HCT116 (cell line): ENCODE measurements at places on chromosomes 2 and 18. TPM values are rescaled to one million over a fixed set of nuclear protein-coding genes. Genes with fewer than 3 reads are reported as not detected.

SPC25 gene
- total RNA-seq = 29.8 TPM

CDH19 gene
- total RNA-seq = not detected

CSRNP3 gene
- 0.05 TPM for total RNA-seq

TBC1D8 gene
- 44.0 TPM for total RNA-seq

STON1 gene
- total RNA-seq = 1.4 TPM

SLC35F6 gene
- 34.5 TPM for total RNA-seq

RALB gene
- 42.8 TPM for total RNA-seq

HTR2B gene
- total RNA-seq = not detected

MTCL1 gene
- 22.7 TPM for total RNA-seq

OTOS gene
- total RNA-seq = not detected

CRYGC gene
- total RNA-seq = not detected

IL36RN gene
- total RNA-seq = not detected

GRCh38 chr2:78721355-78722033 lies 304.0 kb upstream of the REG3G start:
- H3K27me3 ChIP-seq = no peaks in the 10 kb centered on the region
- no peak overlapping the region for H3K27ac ChIP-seq
- no peaks in the 10 kb centered on the region for H3K36me3 ChIP-seq
- no peaks in the 10 kb centered on the region for H3K4me1 ChIP-seq
- no peak overlapping the region for H3K4me3 ChIP-seq

DNA sequence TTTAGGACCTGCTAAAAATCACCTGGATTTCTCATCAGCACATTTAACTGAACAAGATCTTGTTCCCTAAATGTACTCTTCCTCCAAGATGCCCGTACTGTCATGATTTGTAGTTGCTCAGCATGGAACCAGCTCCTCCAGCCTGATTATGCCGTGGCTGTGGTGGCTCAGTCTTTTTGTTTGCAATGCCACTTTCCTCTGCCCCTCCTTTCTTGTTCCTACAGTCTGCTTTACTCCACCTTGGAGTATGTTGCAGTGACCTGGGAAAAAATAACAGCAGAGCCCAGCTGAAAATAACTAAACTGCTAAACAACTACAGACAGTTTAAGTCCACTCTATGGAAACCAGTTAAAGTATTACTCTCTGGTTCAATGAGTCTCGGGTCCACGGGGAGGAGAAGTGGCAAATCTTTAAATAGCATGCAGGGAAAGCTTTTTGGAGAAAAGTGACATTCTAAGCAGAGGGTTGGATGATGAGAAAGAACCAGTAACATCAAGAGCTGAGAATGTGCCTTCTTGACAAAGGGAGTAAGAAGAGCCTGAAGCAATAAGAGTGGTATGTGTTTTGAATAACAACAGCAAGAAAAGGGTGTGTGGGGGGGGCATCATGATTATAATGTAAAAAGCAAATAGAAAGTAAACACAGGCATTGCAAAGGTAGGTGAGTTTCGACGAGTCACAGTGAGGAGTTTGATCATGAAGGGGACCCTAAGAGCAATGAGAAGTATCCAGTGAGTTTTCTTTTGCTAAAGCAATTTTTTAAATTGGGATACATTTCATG lies 225.7 kb downstream of the TMX3 start:
- no peak overlapping the region for H3K4me3 ChIP-seq
- no peak overlapping the region for H3K27ac ChIP-seq
- DNase-seq = no peak
- no peaks in the 10 kb centered on the region for H3K27me3 ChIP-seq
- no peaks in the 10 kb centered on the region for H3K4me1 ChIP-seq

- H3K4me3 ChIP-seq = 0 out of 2 replicates have a peak overlapping the region, but pooled peaks have one; percentile 87
- no peak for DNase-seq
- no peak overlapping the region for H3K27ac ChIP-seq
Observed at GRCh38 chr2:8837795-8838140, 355 bp upstream of the KIDINS220 start.

DNA sequence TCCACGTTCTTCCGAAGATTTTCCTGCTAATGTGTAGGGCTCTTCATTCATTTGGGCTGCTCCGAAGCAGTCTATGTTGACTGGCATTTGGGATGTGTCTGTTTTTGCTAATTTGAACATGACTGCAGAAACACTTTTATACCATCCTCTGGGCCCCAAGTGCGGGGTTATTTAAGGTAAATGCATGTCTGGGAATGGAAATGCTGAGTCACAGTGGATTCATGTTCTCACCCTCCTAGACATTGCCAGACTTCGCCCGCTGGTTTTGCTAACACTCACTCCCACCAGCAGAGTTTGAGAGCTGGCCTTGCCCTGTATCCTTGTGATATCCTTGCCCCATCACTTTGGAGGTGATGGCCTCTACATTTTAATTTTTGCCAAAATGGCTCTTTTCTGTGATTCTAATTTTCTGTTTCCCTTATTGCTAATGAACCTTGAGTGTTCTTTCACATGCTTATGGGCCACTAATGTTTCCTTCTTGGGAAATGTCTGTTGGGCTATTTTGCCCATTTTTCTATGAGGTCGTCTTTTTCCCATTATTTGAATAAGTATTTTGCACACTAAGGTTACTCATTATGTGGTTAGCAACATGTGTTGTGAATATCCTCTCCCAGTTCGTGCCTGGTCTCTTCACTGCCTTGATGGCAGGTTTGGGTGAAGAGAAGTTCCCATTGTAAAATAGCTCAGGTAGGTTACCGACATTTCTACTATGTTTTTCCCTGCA lies 204.1 kb downstream of the GLI2 start:
- peaks cover 3% of the 10 kb centered on the region; the same call in 1 of the 2 replicates for H3K27me3 ChIP-seq
- peaks cover 45% of the 10 kb centered on the region for H3K4me1 ChIP-seq
- H3K27ac ChIP-seq = no peak overlapping the region

GRCh38 chr2:24515335-24515734 lies 24.3 kb downstream of the NCOA1 start:
- no peak for DNase-seq
- H3K27me3 ChIP-seq = no peaks in the 10 kb centered on the region
- H3K27ac ChIP-seq = no peak overlapping the region
- H3K4me3 ChIP-seq = no peak overlapping the region

DNA sequence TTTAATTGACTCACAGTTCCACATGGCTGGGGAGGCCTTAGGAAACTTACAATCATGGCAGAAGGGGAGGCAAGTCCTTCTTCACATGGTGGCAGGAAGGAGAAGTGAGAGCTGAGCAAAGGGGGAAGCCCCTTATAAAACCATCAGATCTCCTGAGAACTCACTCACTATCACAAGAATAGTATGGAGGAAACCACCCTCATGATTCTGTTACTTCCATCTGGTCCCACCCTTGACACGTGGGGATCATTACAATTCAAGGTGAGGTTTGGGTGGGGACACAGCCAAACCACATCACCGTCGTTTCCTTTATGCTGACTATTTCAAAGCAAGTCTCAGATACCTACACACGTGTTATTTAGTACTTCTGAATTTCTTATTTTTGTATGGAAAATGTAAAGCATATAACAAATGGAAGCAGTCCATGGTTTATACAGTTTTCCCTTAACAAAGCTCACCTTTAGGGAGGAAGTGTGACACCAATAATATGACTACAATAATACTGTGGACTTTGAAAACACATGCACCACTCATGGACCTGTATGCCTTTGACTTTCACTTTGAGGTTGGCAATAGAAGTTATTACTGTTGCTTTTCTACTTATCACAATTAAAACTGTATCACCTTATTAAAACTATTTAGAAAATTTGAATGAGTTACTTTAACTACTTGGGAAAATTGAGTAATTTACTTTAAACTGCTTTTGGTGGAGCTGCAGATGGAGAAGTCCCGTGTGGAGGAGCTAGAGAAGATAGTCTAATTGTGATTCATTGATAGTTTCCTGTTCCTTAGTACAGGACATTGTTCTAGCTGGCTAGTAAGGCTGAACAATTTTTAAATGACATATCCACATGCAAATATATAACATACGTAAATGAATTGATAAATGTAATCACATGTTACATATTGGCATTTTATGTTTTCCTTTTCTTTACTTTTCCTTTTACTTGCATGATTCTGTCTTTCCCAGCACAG lies 37.3 kb downstream of the MTCL1 start:
- H3K27ac ChIP-seq = no peak overlapping the region
- DNase-seq = no peak
- no peaks in the 10 kb centered on the region for H3K36me3 ChIP-seq
- no peak overlapping the region for H3K4me3 ChIP-seq
- H3K27me3 ChIP-seq = no peaks in the 10 kb centered on the region

GRCh38 chr2:209840434-209840833 lies 68.8 kb downstream of the UNC80 start:
- H3K36me3 ChIP-seq = no peaks in the 10 kb centered on the region
- H3K4me3 ChIP-seq = no peak overlapping the region
- no peaks in the 10 kb centered on the region for H3K27me3 ChIP-seq

- no peak overlapping the region for H3K4me3 ChIP-seq
- H3K27me3 ChIP-seq = no peaks in the 10 kb centered on the region
- H3K36me3 ChIP-seq = no peaks in the 10 kb centered on the region
- no peak for DNase-seq
Observed at GRCh38 chr2:189375842-189376241, 65.4 kb upstream of the WDR75 start.

- no peak overlapping the region for H3K4me3 ChIP-seq
- DNase-seq = no peak
- H3K4me1 ChIP-seq = no peaks in the 10 kb centered on the region
- no peak overlapping the region for H3K27ac ChIP-seq
- H3K36me3 ChIP-seq = no peaks in the 10 kb centered on the region
Observed at GRCh38 chr18:79585395-79586370, 93.9 kb upstream of the CTDP1 start.

DNA sequence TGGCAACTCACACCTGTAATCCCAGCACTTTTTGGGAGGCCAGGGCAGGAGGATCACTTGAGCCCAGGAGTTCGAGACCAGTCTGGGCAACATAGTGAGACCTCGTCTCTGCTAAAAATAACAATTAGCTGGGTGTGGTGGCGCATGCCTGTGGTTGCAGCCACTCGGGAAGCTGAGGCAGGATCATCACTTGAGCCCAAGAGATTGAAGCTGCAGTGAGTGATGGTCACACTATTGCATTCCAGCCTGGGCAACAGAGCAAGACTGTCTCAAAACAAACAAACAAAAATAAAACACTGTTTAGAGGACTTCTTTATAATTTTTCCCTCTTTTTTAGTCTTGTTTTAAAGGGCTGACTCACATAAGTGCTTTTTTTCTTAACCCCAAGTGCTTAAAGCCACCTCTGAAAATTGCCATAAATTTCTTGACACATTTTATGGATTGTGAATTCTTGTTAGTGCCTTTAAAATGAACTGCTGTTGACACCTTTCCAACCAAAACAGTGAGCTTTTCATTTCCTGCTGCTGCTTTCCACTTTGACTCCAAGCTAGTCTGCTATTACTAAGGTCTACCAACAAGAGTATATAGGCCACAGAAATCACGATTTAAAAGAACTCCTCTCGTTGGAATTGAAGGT lies 41.7 kb downstream of the CYP20A1 start:
- no peak overlapping the region; the same call in 1 of the 2 replicates for H3K4me3 ChIP-seq
- peak overlapping the region; percentile 71 for H3K27ac ChIP-seq
- peaks cover 32% of the 10 kb centered on the region for H3K4me1 ChIP-seq
- H3K27me3 ChIP-seq = no peaks in the 10 kb centered on the region
- H3K36me3 ChIP-seq = 0 out of 2 replicates have a peak, but pooled peaks cover 4% of the 10 kb centered on the region

GRCh38 chr18:47953471-47953931 lies 23.0 kb upstream of the SMAD2 start:
- no peaks in the 10 kb centered on the region for H3K36me3 ChIP-seq
- no peak overlapping the region for H3K27ac ChIP-seq
- H3K27me3 ChIP-seq = no peaks in the 10 kb centered on the region

GRCh38 chr2:169275696-169276444 lies 86.5 kb downstream of the LRP2 start:
- H3K4me1 ChIP-seq = no peaks in the 10 kb centered on the region
- peak; percentile 13 for DNase-seq
- H3K27ac ChIP-seq = no peak overlapping the region
- no peaks in the 10 kb centered on the region for H3K36me3 ChIP-seq
- H3K27me3 ChIP-seq = peaks cover 8% of the 10 kb centered on the region; the same call in 1 of the 2 replicates

DNA sequence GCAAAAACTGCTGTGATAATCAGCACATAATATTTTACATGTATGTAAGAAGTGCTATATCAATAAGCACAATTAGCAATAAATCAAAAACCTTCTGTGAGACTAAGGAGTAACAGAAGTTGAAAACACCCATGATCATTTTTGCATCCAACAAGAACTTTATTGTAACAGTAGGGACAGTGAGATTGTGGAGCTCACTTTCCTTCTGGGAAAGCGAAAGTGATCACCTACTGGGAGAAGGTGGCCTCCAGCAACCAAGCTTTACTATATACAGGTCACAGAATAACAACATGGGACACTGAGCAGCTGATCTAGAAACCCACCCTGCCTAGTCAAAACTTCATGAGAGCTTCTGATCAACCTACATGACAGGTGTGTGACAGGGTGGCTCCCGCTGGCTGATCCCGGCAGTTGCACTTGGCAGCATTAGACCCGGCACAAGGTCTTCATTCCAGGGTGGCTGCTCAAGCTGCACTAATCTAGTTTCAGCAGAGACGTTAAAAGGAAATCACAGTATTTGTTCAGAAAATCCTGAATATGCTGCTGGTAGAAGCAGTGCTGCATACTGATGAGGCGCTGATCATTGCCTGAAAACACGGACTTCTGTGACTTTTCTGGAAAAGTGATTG lies 63.5 kb upstream of the ARL5A start:
- DNase-seq = no peak
- H3K4me1 ChIP-seq = no peaks in the 10 kb centered on the region
- H3K36me3 ChIP-seq = no peaks in the 10 kb centered on the region
- H3K27ac ChIP-seq = no peak overlapping the region

DNA sequence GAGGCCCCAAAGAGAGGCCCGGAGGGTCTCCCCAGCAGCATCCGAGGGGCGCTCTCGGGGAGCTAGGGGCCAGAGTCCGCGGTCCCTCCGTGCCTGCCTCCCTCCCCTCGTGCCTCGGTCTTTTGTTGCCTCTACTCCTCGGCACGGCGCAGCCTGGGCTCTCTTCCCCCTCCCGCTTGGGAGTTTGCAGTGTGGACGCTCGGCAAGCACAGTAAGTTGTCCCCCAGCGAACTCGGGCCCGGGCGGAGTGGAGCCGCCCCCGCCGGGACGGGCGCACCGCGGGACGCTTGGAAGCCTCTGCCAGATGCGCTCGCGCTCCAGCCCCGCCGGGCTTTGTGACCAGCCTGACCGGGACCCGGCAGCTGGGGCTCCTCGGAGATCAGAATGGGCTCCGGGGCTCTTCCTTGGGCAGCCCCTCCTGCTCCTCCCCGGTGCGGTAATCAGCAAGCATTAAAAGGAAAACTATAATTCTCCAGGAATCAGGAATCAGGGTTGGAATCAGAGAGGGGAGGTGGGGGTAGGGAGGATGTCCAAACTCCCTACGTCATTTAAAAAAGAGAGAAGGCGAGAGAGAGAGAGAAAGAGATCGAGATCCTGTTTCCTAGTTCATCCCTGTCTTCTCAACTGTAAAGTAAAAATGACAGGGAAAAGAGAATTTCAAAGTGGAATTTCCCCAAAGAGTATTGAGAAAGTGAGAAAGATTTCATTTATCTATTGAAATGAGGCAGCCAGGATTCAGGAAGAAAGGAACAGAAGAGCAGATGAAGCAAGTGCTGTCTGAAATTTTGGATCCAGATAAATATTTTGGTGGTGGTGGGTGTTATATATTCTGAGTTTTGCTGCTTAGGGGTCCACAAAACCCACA lies 786 bp upstream of the TMEM200C start:
- DNase-seq = no peak
- H3K4me1 ChIP-seq = no peaks in the 10 kb centered on the region
- no peak overlapping the region for H3K27ac ChIP-seq

- no peaks in the 10 kb centered on the region for H3K4me1 ChIP-seq
- no peaks in the 10 kb centered on the region; the same call in 1 of the 2 replicates for H3K27me3 ChIP-seq
- H3K36me3 ChIP-seq = no peaks in the 10 kb centered on the region
- H3K4me3 ChIP-seq = no peak overlapping the region
- no peak for DNase-seq
- no peak overlapping the region for H3K27ac ChIP-seq
Observed at GRCh38 chr2:120884472-120885290, 149.0 kb downstream of the GLI2 start.

- no peaks in the 10 kb centered on the region for H3K4me1 ChIP-seq
- no peaks in the 10 kb centered on the region for H3K36me3 ChIP-seq
- H3K4me3 ChIP-seq = no peak overlapping the region
- no peak overlapping the region for H3K27ac ChIP-seq
Observed at GRCh38 chr2:26617588-26618083, 23.5 kb downstream of the CIB4 start.
